H4 (cell line): ENCODE measurements at places on chromosomes 4 and X. TPM values are rescaled to one million over a fixed set of nuclear protein-coding genes. Genes with fewer than 3 reads are reported as not detected.

Gene RNF128
- total RNA-seq = not detected in 2 replicates

DNA sequence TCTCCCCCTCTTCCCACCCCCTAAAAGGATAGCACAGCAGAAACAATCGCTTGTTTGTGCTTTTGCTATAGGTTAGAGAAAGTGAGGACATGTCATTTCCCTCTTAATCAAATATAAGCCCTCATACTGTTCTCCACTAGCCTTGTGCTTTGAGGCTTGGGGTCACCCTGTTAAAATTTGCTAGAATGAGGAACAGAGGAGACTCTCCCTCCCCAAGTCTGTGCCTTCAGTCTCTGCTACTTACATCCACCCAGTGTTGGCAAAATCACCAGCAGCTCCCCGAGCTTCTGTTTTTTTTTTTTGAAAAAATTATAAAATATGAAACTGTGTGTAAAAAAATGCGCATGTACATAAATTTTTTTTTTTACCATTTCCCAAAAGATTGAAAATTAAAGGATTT, 19.3 kb downstream of the KLF3 start:
- no peak for DNase-seq

GRCh38 chr4:46393606-46394005, 3.7 kb upstream of the GABRA2 start:
- DNase-seq = no peak

Gene OPN1MW3
- total RNA-seq = not detected in 2 replicates

GRCh38 chr4:108881190-108881589, 118.3 kb upstream of the ETNPPL start:
- DNase-seq = peak; percentile 34

DNA sequence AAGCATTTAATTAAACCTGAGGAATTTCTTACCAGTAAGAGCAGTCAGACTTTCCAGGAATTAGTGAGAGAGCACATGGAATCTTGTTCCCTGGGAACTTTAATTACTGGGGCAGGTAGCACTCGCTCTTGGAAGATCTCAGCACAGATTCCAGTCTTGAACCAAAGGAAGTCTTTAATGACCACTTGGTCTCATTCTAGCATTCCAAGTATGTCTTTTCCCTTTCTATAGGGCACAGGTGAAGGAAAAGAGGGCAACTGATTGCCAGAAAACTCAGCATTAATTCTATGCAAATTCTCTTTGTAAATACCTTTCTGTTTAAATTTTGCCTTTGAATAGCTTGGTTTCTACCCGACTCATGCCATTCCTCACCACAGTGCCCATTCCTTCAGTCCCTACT, 236.6 kb downstream of the LDB2 start:
- no peak for DNase-seq

Gene TCP11X2
- total RNA-seq = 1.3 TPM in 1 of 2 replicates, not detected in the other

Gene BTK
- total RNA-seq = not detected in 2 replicates

DNA sequence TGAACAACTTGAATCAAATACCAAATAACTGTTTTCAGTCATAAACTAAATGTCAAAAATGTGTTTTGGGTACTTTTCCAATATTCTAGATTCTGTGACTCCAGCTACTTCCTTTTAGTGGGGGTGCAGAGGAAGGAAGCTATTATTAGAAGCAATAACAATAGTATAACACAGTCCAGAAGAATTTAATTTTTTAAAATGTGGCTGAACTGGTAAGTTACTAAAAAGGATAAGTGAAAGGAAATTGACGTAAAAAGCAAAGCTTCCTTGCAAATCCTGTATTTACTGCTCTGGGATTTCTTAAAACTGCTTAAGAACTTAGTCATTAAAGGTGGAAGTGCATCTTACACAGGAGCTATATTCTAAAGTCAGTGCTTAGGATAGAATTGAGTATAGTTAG, 53.2 kb downstream of the MOSPD2 start:
- DNase-seq = no peak

DNA sequence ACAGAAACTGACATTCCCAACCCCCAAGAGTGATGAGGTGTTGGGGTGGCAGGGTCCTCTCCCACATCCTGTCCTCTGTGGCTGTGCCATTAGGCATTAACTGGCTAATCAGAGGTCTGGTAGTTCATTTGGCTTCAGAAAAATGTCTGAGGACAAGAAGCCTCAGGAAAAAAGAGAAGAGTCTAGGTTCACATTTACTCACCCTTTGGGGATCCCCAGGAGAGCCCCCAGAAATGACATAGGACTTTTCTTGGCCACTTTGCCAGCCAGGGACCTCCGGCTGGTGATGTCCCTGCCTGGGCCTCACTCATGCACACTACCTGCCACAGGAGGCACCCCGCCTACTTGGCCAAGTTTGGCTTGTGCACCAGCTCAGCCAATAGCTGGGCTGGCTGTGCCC, 173.0 kb downstream of the RBM46 start:
- DNase-seq = no peak

DNA sequence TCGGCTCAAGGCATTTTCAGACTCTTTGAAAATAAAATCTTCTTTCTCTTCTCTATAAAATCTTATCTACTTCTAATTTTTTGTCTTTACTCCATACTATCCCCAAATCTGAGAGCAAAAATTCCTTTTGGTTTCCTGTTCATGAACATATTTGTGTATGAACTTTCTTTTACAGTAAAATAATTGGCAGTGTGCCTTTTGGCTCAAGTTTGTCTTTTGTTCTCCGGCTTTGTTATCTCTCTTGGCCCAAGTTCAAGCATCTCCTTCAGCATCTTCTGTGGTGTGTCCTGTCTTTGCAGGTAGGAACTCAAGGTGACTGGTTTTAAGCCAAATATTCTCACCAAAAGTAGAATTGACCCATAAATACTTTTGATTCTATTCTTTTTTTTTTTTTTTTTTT, 276.6 kb upstream of the FAT1 start:
- no peak for DNase-seq

GRCh38 chrX:69374569-69374968, 129.6 kb upstream of the NALF2 start:
- no peak for DNase-seq

Gene PSAPL1
- not detected in 2 replicates for total RNA-seq

Gene TIGD4
- 0.16 and 0.60 TPM in 2 replicates for total RNA-seq

- DNase-seq = no peak
Observed at GRCh38 chr4:113020966-113021365, 28.5 kb upstream of the ANK2 start.

Gene UGT2B17
- total RNA-seq = not detected in 2 replicates

DNA sequence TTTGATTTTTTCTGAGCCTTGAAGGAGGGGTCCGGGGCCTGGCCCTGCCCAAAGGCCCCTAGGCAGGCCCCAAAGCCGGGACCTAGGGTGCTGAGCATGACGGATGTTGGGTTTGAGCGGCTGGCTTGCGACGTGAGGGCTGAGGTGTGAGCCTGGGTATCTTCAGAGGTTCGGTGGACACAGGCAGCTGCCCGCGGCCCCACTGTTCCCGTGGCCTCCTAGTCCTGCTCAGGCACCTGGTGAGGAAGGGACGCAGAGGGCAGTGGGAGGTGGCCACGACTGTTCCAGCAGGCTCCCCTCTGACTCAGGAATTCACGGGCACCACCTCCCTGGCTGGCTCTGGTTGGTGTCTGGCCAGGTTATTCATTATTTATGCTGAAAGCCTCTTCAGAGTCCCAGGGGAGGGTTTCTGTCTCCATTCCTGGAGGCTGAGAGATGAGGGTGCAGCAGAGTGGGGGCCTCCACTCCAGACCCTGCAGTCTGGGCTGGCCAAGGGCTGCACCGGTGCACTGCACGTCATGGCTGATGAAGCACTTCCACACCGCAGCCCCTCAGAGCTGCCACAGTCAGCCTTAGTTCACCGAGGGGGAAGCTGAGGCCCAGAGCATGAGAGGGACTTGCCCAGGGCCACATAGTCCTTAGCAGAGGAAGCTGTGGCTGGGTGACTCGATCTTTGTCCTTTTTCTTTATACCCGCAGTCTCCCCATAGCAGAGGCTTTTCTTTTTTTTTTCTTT, 2.2 kb downstream of the MSANTD1 start:
- DNase-seq = no peak

GRCh38 chr4:88609387-88609786, 17.1 kb downstream of the HERC3 start:
- DNase-seq = no peak

Gene EPHA5
- total RNA-seq = 8.9 and 14.2 TPM in 2 replicates

- no peak for DNase-seq
Observed at GRCh38 chr4:165834116-165834515, 38.9 kb upstream of the TLL1 start.

Gene MEPE
- total RNA-seq = not detected in 2 replicates

DNA sequence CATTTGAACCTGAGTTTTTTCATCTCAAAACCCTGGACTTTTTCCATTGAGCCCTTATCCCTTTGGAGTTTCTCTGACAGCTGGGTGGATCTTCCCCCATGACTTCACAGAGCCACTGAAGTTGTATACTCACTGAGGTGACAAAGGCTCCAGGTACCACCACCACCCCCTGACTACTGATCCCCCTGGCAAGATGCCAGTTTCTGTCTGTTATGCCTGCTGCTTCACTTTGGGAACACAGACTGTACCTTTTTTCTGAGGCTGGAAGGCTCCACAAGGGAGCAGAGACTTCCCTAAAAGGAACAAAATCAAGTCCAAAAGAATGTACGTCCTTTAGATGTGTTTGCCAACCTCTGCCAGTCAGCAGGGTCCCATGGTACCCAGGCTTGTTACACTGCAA, 160.3 kb upstream of the JADE1 start:
- DNase-seq = no peak

Gene CRMP1
- total RNA-seq = 33.0 and 37.7 TPM in 2 replicates

Gene APOO
- 40.5 and 58.9 TPM in 2 replicates for total RNA-seq

GRCh38 chr4:172986114-172986513, 182.5 kb upstream of the GALNT7 start:
- no peak for DNase-seq

Gene MAGEA9B
- total RNA-seq = 0.08 TPM in 1 of 2 replicates, not detected in the other

Gene RTL3
- total RNA-seq = not detected in 2 replicates

Gene STATH
- total RNA-seq = 0.29 and 0.37 TPM in 2 replicates

DNA sequence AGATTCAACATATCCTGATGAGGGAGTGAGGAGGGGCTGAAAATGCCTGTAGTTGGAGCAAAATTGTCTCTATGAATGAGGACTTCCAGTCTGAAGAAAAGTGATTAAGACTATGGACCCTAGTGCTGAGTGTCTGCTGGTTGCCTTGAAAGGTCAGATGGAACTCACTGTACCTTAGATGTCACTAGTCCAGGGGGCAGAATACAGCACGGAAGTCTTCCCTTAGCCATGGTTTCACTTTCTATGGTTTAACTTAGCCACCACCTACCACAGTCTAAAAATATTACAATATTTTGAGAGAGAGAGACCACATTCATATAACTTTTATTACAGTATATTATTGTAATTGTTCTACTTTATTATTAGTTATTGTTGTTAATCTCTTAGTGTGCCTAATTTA, 223.1 kb downstream of the FMR1NB start:
- no peak for DNase-seq

Gene TEX13C
- total RNA-seq = 0.08 and 0.14 TPM in 2 replicates

DNA sequence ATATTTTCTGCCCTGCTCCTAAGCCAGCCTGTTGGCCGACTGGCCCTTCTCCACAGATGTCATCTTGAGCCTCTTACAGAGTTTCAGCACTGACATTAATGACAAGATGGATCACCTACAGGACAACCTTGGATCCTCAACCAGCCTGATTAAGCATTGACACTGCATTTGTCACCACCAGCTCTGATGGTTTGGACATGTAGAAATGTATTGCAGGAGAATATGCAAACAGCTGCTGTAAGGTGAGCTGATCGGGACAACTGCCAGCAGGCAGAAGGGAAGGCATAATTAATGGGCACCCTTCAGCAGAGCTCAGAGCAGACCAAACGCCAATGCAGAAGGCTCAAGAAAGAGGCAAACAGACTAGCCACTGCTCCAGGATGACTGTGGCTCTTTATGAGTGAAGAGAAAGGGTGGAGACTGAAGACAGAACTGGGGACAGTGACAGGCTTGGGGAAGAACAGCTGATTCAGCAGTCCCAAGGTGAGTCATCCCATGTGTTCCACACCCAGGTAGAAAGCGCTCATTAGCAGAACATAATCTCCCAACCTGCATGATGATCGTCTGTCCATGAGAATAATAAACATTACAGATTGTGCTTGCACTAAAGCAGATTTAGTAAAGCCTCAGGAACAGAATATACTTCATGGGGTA, 6.7 kb downstream of the CORIN start:
- no peak for DNase-seq

Gene FAM9B
- total RNA-seq = not detected in 2 replicates

DNA sequence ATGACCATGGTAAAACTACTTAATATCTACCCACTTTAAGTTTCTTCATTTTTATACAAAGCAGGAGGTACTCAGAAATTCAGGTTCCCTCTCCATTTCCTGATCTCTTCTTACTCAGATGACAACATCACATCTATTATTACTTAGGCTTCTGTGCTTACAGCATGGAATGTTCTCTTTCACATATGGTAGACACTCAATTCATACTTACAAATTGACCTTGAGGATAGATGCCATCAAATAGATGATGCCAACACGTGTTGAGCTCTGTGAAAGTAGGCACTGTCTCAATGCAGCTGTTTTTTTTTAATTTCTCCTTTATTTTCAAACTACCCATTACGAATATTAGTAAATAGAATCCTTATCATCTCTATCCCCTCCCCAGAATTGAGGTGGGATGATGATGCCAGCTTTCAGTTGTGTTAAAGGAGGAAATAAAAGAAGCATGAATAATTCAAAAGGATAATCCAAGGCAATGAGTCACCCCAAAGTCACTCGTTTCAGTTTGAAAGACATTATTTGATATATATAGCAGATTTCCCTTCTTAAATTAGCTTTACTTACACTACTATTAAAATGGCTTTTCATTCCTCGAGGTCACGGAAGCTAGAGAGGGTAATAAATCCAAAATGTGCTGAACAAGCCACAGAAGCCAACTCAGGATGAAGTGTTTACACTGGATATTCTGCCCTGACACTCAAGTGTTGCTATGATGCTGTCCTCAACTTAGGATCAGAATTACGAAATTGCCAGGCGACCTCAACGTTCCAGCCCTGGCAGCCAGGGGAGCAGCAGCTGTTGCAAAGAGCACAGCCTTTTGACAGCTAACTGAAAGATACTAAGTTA, 124.2 kb upstream of the EOLA2 start:
- peak; percentile 74 for DNase-seq

Gene CXCL8
- total RNA-seq = 26.7 and 45.3 TPM in 2 replicates

- no peak for DNase-seq
Observed at GRCh38 chr4:40124690-40125089, 68.0 kb downstream of the N4BP2 start.

Gene GPR143
- total RNA-seq = not detected in 2 replicates

DNA sequence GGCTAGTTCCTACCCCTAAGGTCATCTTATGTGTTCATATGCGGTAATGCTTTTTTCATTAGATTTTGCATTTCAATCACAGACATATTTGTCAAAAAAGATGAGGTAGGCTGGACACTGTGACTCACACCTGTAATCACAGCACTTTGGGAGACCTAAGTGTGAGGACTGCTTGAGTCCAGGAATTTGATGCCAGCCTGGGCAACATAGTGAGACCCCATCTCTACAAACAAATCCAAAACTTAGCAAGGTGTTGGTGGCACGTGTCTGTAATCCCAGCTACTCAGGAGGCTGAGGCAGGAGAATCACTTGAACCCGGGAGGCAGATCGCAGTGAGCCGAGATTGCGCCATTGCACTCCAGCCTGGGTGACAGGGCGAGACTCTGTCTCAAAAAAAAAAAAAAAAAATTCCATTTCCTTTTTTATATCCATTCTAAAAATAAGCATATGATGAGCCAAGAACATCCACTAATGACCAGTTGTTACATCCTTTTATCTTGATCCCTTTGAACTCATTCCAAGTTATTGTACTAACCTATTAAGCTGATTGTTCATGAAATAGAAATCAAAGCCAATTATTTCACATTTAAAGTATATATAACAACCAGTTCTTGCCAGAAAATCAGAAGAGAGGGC, 23.4 kb downstream of the PGAM4 start:
- DNase-seq = no peak

GRCh38 chrX:53244610-53245009, 19.6 kb upstream of the KDM5C start:
- DNase-seq = no peak
